ENCODE measurements at places on chromosomes 1 and 21. TPM values are rescaled to one million over a fixed set of nuclear protein-coding genes. Genes with fewer than 3 reads are reported as not detected.

DNA sequence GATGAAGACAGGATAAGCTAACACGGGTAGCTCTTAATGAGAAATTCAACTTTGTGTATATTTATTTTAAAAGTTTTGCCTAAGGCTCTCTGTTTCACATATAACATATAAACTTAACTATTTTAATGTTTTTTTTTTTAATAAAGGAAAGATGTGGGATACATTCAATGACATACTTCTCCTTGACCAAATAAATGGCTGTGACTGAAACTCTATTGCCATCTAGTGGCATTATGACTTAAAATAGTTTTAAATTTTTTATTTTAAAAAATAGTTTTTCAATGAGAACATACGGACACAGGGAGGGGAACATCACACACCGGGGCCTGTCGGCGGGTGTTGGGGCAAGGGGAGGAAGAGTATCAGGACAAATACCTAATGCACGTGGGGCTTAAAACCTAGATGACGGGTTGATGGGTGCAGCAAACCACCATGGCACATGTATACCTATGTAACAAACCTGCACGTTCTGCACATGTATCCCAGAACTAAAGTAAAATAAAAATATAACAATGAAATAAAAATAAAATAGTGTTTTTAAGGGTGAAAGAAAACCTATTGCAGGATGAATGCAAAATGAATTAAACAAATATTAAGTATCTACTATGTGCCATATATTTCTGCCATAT lies 83.4 kb downstream of the LYST start:
- DNase-seq, result no peak

DNA sequence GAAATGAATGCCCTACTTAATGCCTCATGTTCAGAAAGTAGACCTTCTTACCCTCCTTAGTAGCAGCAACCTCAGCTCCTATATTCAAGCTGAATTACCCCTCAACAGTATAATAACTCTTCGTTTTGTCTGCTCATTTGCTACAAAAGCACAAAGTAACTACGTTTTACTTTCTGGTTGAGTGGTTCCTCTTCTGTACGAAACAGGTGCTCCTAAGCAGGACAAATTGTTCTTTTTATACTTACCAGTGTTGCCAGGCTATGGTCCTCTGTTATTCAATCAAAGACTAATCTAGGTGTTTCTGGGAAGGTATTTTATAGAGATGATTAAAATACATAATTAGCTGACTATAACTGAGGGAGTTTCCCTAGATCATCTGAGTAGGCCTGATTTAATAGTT lies 484.2 kb upstream of the ADAMTS5 start:
- DNase-seq, result no peak

Gene OR2T29
- total RNA-seq, result not detected

DNA sequence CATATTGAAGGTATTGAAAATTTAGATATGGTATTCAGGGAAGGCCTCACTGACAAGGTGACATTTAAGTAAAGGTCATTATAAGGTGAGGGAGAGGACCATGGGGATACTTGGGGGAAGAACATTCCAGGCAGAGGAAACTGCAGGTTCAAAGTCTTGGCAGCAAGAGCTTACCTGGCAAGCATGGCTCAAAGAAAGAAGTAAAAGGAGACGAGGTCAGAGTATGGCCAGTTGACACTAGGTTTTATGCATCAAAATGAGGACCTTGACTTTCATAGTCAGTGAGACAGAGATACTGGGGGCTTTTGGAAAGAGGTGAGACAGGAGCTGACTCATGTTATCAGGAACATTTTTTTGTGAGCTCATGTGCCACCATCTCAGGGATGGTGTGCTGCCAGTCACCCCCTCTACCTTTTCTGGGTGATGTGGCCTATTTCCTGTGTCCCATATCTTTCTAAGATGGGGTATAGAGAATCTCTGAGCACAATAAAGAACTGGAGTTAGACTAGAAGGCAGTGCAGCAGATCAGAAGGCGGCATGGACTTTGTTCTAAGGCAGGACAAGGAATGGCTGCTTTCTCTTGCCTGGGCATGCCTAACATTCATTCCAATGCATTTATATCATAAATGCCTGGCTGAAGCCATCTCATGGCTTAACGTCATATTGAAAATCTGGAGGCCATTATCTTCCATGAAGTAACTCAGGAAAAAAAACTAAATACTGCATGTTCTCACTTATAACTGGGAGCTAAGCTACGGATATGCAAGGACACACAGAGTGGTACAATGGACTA lies 406.7 kb downstream of the NTNG1 start:
- DNase-seq, result no peak

DNA sequence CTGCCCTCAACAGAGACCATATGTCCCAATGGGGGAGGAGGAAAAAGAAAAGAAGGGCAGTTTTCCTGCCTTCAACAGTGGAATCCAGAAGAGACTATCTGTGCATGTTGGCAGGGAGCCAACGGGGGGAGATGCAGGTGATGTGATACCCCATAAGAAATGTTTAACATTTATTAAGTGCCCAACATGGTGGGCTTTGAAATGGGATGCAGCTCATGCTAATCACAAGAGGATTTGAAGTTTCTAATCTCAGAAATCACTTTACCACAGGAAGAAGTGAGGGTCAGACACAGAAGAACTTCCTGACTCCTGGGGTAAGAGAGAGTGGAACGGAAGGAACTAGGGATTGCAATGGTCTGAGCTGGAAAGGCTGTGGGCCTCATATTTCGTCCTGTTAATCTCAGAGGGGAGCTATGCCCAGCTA lies 16.2 kb downstream of the CSRP1 start:
- no peak for DNase-seq

DNA sequence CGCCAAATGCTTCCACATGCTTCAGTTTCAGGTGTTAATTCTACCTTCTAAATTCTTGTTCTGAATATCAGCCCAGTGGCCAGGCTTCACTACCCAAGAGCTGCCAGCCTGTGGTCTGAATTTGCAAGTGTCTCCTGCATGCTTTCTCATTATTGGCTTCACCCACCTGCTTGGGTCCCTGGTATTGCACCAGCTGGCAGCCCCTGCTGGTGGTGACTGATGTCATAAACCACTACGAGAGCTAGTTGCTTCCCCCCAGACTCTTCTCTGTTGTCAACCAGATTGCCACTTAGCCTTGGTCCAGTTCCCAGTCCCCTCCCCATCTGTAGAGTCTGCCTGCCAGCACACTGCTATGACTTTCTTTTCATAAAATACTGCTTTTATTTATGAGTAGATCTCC lies 197.7 kb upstream of the DUSP10 start:
- no peak for DNase-seq

GRCh38 chr1:245054105-245054504 lies 100.7 kb upstream of the KIF26B start:
- no peak for DNase-seq

Gene SIK1
- 12.4 TPM for total RNA-seq

- no peak for DNase-seq
These were observed 22.8 kb downstream of the COA6 start for GRCh38 chr1:234396092-234396491.

GRCh38 chr1:197928849-197929336 lies 11.7 kb downstream of the LHX9 start:
- no peak for DNase-seq

Data from activated naive CD4-positive, alpha-beta T cell treated with anti-CD3 and anti-CD28 coated beads, Interleukin-2, amount 50 U/mL, for 72 hours (primary cell).